ENCODE measurements at places on chromosomes 2 and 18.

GRCh38 chr2:42464631-42465030, 29.2 kb downstream of the KCNG3 start:
- no peaks in the 10 kb centered on the region for H3K36me3 ChIP-seq
- H3K4me1 ChIP-seq: no peaks in the 10 kb centered on the region
- no peak overlapping the region for H3K27ac ChIP-seq
- H3K27me3 ChIP-seq: no peaks in the 10 kb centered on the region

GRCh38 chr18:2135309-2135708, 436.0 kb downstream of the METTL4 start:
- H3K36me3 ChIP-seq: no peaks in the 10 kb centered on the region
- no peaks in the 10 kb centered on the region for H3K27me3 ChIP-seq

DNA sequence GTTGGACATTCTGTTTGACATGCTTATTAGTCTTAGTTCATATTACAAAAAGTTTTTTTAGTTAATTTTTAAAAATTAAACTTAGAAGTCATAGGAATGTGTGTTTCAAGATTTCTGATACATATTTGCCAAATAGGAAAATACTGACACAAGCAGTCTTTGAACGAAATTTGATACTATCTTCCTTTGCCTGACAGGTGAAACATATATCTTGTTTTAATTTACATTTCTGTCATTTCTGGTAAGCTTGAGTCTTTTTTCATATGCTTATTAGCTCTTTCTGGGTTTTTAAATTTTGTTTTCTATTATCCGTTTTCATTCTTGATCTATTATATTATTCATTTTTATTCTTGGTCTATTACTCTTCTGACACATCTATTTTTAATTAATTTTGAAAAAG, 24.5 kb downstream of the ITGAV start:
- no peak for DNase-seq
- peaks cover 1% of the 10 kb centered on the region for H3K4me1 ChIP-seq
- no peaks in the 10 kb centered on the region for H3K36me3 ChIP-seq
- H3K27ac ChIP-seq: no peak overlapping the region
- no peaks in the 10 kb centered on the region for H3K27me3 ChIP-seq
- H3K4me3 ChIP-seq: no peak overlapping the region

- no peak overlapping the region for H3K4me3 ChIP-seq
- H3K36me3 ChIP-seq: no peaks in the 10 kb centered on the region
- no peak for DNase-seq
Measured at GRCh38 chr18:8847900-8848299, 142.5 kb downstream of the MTCL1 start.

DNA sequence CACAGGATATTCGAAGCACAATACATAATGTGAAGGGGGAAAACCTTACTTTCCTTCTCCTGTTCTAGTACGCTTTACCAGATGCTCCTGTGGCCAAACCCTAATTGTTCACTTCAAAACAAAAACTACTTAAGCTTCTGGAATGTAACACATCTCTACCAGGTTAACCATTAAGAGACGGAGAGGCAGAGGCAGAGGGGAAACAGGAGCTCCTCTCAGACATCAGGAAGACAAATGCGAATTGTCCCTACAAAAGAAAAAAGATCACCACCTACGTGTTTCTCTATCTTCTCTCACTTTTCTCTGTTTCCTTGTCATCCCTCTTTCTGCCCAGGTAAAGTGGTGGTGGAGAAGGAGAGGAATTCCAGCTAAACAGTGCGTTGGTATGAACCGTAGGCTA, 266.8 kb downstream of the NRXN1 start:
- no peak for DNase-seq
- no peak overlapping the region for H3K27ac ChIP-seq
- no peaks in the 10 kb centered on the region for H3K36me3 ChIP-seq
- H3K4me3 ChIP-seq: no peak overlapping the region
- H3K4me1 ChIP-seq: no peaks in the 10 kb centered on the region

- peaks cover 54% of the 10 kb centered on the region for H3K27me3 ChIP-seq
- H3K36me3 ChIP-seq: no peaks in the 10 kb centered on the region
- H3K4me3 ChIP-seq: no peak overlapping the region
- H3K27ac ChIP-seq: no peak overlapping the region
- DNase-seq: no peak
- H3K4me1 ChIP-seq: no peaks in the 10 kb centered on the region
Measured at GRCh38 chr18:79628416-79629248, 51.0 kb upstream of the CTDP1 start.

GRCh38 chr2:170425281-170425751, 247.4 kb downstream of the MYO3B start:
- no peak overlapping the region for H3K27ac ChIP-seq
- no peak overlapping the region for H3K4me3 ChIP-seq
- peaks cover 5% of the 10 kb centered on the region for H3K27me3 ChIP-seq
- no peaks in the 10 kb centered on the region for H3K36me3 ChIP-seq

Measured in mesenchymal stem cell (in vitro differentiated cells and primary cell).